ENCODE measurements at places on chromosomes 7 and 10. TPM values are rescaled to one million over a fixed set of nuclear protein-coding genes. Genes with fewer than 3 reads are reported as not detected.

DNA sequence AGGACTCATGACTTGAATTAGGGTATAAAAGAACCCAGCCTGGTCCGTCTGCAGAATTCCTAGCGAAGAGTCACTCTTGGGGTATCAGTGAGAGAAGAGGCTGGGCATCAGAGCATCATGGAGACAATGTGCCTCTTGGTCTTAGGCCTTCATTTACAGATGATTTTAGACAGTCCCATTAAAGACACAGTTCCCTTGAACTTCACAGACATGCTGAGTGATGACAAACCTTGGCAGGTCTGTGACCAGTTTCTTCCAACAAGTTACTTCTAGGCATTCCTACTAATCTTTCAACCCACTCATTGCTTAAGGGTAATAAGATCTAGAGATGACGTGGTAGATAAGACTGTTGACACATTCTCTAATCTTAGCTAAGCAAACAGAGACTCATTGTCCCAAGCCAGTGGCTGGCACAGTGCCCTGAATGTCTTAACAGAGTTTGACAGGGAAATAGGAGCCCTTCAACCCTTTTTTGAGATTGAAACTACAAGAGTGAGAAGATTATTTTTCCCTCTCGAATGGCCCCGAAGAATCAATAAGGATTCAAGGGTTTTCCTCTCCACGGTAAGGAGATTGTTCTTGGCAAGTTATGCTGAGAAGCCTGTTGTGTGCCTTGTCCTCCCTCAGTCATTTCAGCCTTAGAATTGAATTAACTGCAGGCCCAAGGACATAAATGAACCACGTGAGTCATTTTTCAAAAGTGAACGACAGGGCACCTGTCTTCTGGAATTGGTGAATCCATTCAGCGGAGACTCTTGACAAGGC, 281.1 kb downstream of the CCDC3 start:
- DNase-seq: peak; percentile 93
- no peaks in the 10 kb centered on the region for H3K27me3 ChIP-seq
- no peak overlapping the region for H3K4me3 ChIP-seq

DNA sequence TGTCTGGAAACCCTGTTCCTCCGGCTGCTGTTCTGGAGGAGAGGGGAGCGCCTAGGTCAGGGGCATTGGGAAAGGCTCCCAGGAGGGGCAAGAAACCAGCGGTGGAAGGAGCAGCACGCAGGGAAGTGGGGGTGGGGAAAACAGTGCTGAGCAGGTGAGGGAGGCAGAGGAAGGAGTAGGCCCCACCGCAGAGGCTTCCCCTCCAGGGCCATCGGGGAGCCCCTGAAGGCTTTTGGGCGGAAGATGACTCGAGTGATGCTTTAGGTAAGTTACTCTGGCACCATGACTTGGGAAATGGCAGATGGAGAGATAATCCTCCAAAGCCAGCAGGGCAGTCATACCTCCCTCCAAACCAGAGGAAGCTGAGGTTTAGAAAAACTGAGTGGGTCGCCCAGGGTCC, 106.5 kb upstream of the ANLN start:
- peaks cover 37% of the 10 kb centered on the region for H3K4me1 ChIP-seq
- no peak overlapping the region for H3K27ac ChIP-seq
- no peaks in the 10 kb centered on the region for H3K27me3 ChIP-seq
- no peak overlapping the region for H3K4me3 ChIP-seq
- no peaks in the 10 kb centered on the region for H3K36me3 ChIP-seq

DNA sequence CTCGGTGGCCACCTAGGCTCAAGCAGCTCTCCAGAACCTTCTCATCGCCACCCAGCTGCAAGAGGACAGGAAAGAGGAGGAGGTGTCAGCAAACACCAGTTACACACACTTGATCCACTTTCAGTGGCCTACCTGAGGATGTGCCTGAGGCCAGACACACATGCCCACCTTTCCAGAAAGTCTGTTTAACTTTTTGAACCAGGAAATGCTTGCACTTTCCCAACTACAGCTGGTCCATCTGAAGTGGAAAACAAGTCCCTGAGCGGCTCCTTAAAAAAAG, 15.7 kb upstream of the CYREN start:
- H3K27ac ChIP-seq: no peak overlapping the region
- no peak for DNase-seq
- H3K4me3 ChIP-seq: no peak overlapping the region
- peaks cover 4% of the 10 kb centered on the region for H3K36me3 ChIP-seq
- no peaks in the 10 kb centered on the region for H3K4me1 ChIP-seq

- H3K36me3 ChIP-seq: no peaks in the 10 kb centered on the region
- DNase-seq: no peak
- H3K4me1 ChIP-seq: no peaks in the 10 kb centered on the region
- H3K27ac ChIP-seq: no peak overlapping the region
Measured at GRCh38 chr10:131230641-131231322, 80.7 kb downstream of the TCERG1L start.

DNA sequence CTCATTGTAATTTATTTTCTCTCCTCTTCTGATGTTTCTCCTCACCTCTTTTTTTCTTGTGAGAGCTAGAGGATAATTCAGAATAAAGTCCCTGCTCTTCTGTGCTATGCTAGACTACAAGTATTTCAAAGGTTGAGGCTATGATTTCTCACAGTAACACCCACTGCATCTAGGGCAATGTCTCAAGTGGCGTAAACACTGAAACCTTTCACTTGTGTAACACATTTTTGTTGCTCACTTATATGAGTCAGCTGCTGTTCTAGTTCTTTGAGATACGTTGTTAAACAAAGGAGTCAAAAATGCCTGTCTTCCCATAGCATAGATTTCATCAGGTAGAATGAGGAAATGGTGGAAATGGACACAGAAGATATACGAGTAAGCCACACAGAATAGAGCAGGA, 305.1 kb upstream of the PITRM1 start:
- H3K36me3 ChIP-seq: no peaks in the 10 kb centered on the region
- no peak overlapping the region for H3K27ac ChIP-seq
- H3K4me3 ChIP-seq: no peak overlapping the region
- H3K4me1 ChIP-seq: peaks cover 8% of the 10 kb centered on the region
- H3K27me3 ChIP-seq: no peaks in the 10 kb centered on the region

DNA sequence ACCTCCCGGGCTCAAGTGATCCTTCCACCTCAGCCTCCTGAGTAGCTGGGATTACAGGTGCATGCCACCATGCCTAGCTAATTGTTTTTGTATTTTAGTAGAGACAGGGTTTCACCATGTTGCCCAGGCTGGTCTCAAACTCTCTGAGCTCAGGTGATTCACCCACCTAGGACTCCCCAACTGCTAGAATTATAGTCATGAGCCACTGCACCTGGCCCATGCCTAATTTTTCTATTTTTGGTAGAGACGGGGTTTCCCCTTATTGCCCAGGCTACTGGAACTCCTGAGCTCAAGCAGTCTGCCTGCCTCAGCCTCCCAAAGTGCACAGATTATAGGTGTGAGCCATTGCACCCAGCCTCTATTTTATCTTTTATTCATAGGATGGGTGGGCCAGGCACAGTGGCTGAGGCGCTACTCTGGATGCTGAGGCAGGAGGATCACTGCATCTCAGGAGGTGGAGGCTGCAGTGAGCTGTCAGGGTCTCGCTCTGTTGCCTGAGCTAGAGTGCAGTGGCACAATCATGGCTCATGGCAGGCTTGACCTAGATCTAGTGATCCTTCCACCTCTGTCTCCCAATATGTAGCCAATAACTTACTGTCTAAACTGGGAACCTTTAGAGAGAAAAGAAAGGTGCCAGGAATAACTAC, 31.3 kb upstream of the STOX1 start:
- no peak for DNase-seq
- H3K27ac ChIP-seq: no peak overlapping the region
- no peaks in the 10 kb centered on the region for H3K36me3 ChIP-seq

- H3K27ac ChIP-seq: no peak overlapping the region
- no peak overlapping the region for H3K4me3 ChIP-seq
- no peak for DNase-seq
- no peaks in the 10 kb centered on the region for H3K27me3 ChIP-seq
Measured at GRCh38 chr7:34844936-34845665, 187.1 kb downstream of the NPSR1 start.

GRCh38 chr10:109405338-109405737, 518.0 kb downstream of the XPNPEP1 start:
- no peaks in the 10 kb centered on the region for H3K4me1 ChIP-seq
- H3K27me3 ChIP-seq: no peaks in the 10 kb centered on the region
- no peaks in the 10 kb centered on the region for H3K36me3 ChIP-seq
- H3K4me3 ChIP-seq: no peak overlapping the region

DNA sequence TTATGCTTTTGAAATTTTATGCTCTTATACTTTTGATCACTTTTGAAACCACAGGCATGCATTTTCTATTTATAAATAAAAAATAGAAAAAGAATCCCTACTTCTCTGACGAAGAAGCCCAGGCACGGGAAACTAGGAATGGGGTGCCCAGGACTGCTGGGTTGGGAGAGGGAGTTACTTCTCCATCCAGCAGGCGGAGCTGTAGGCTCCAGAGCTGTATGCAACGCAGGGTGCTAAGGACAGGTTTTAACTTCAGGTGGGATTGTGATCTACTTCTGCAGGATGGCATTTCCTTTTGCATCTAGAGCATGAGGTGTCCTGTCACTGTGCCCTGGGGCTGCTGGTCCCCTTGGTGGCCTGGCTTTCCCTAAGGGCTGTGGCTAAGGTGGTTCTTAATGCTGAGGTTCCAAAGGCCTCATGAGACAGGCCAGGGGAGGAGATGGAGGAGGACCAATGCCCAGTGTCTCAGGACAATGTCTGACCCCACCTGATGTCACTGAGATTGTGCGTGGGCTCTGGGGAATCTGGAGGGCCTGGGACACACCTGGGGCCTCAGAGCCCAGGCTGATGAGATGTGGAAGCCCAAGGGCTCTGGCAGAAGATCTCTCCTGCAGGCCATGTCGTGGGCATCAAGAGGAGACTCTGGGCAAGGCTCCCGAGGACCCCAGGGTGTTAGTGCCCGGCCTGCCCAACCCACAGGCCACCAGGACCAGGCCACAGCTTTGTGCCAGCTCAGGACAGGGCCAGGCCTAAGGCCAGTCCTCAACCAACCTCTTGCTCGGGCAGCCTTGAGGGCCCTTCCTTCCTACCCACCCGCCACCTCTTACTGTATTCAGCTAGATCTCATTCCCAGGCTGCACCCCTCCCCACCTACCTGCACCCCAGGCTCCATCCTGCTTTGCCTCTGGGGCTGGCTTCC, 507 bp downstream of the CCDC201 start:
- H3K4me1 ChIP-seq: no peaks in the 10 kb centered on the region
- peak; percentile 55 for DNase-seq
- H3K4me3 ChIP-seq: no peak overlapping the region

GRCh38 chr10:15661574-15661973, 58.1 kb downstream of the ITGA8 start:
- no peak overlapping the region for H3K27ac ChIP-seq
- H3K4me1 ChIP-seq: no peaks in the 10 kb centered on the region
- H3K4me3 ChIP-seq: no peak overlapping the region
- no peak for DNase-seq

DNA sequence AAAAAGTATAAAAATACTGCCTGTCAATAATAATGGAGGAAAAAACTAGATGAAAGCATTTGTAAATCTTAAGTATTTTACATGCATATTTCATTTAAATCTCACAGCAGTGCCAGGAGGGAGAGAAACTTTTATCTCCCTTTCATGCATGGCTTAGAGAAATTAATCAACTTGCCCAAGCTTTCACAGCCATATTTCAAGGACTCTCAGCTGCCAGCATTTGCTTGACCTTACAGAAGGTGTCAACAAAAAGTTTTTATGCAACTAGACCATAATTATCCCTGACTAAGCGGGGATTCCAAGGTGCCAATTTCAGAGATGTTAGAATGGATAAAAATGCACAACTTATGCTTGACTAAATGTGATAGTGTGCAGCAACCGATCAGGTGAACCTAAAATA, 125.4 kb downstream of the ZFAND4 start:
- DNase-seq: no peak
- H3K4me1 ChIP-seq: no peaks in the 10 kb centered on the region
- H3K4me3 ChIP-seq: no peak overlapping the region
- H3K27me3 ChIP-seq: no peaks in the 10 kb centered on the region
- no peak overlapping the region for H3K27ac ChIP-seq

SLC13A1 gene
- 0.07 TPM for total RNA-seq

PNLIPRP1 gene
- not detected for total RNA-seq

LCOR gene
- total RNA-seq: 52.4 TPM

CACUL1 gene
- total RNA-seq: 35.0 TPM
